Stimulated activated CD4-positive, alpha-beta T cell treated with anti-CD3 and anti-CD28 coated beads, Interleukin-1b, Interleukin-23, amount 100 ng/mL, for 24 hours (primary cell): ENCODE measurements at places on chromosomes 3 and 15.

DNA sequence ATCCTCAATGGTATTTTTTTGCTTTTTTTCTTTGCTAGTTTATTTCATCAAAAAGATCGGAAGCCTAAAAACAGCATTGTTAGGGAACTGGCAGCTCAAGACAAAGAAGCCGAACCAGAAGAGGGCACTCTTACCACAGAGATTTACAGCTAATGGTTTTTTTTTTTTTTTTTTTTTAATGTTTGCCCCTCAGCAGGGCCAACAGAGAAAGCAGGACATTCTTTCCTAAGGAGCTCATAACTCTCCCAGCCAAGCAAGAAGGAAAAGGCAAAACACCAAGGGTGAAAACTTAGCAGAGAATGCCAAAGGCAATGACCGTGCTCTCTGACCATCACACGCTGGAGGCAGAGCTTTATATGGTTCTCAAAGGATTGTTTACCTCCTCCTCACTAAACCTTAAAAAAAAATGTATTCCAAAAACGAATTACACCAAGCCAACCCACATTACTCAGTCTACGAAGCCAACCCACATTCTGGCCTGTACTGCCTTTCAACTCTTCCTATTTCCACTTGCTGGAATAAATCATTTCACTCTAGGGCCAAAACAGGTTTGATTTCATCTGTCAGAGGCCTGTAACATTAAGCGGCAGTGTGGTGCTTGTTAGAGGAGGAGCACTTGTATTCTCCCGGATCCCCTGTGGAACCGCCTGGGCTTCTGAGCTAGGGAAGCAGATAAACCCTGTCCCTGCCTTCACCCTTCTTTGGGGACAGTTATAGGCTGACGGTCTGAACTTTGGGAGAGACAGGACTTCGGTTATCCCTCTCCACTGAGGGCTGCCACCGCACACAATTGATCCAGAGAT lies 35.6 kb upstream of the GYG1 start:
- no peak for DNase-seq

DNA sequence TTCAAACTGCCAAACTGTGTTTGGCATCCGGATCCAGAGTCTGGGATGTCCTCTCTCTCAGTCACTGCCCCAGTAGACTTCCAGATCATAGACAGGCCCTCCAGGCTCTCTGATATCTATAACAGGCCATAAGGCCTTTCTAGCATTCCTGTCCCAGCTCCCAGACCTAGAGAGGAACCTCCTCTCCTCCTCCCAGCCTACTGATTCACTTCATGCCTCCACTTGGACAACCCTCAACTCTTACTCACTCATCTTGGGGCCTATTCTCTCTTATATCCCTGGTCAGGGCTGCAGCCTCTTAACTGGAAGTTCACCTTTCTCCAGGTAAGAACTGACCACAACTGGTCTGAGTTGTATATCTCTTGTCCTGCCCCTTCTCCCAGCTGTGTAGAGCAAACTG lies 253.7 kb upstream of the TRIM42 start:
- no peak for DNase-seq

- DNase-seq: no peak
Measured at GRCh38 chr3:186663361-186664118, 2.3 kb upstream of the HRG start.

GRCh38 chr3:49028673-49029562 lies at the start of gene IMPDH2:
TSS of gene IMPDH2 (minus strand) at chr3:49029398. CDS start at chr3:49029350, 48 bp downstream.
- peak; percentile 89 for DNase-seq

DNA sequence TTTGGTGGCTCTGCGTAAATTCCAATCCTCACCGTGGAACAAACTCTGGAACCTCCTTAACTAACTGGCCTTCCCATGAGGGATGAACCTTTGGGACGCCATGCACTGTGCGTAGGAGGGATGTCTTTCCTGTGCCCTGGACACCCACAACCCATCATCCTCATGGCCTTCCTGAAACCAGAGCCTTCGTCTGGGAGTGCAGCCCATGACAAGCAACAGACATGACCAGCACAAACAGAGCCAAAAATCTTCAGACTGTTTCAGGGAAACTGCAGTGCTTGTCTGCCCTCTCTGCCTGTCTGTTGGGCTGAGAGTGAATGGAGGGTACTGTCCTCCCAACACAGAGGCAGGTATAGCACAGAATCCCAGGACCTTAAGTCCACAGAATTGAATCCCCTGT lies 61.1 kb upstream of the BOC start:
- no peak for DNase-seq

- DNase-seq: no peak
Measured at GRCh38 chr3:195805181-195805580, 6.5 kb downstream of the MUC4 start.

- no peak for DNase-seq
Measured at GRCh38 chr3:65582012-65582717, 456.6 kb downstream of the MAGI1 start.

- no peak for DNase-seq
Measured at GRCh38 chr3:172029425-172030098, 9.8 kb upstream of the FNDC3B start.

GRCh38 chr3:128282380-128283196 lies 129.3 kb downstream of the EEFSEC start:
- DNase-seq: no peak

DNA sequence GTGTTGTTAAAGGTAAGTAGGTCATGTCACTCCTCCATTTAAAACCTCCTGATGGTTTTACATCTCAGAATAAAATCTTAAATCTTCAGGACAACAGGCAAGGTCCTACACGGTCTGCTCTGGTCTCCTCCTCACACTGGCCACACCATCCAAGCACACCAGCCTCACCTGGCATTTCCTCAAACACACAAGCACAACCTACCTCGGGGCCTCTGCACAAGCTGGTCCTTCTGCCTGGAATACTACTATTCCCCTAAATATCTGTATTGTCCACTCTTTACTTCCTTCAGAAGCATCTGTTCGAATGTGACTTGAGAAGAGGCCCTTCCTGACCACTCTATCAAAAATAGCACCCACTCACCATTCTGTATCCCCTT lies 1.8 kb downstream of the GORASP1 start:
- no peak for DNase-seq

DNA sequence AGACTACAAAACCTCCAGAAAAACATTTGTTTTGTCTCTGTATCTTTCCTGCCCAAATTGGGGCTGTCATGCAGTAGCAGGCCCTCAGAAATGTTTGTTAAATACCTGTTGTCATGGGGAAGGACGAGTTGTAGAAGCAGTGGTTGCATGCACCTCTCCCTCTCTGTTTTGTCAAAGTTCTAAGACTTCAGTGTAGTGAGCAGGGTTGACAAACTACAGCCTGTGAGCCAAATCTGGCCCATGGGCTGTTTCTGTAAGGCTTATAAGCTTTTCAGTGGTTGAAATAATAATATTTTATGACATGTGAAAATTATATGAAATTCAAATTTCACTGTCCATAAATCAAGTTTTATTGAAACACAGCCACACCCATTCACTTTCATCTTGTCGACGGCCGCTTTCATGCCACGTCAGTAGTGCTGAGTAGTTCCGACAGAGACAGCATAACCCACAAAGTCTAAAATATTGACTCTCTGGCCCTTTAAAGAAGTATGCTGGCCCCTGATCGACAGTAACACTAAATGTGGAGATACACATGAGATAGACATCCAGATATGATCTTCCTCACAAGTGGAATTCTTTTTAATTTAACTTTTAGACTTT lies 102.9 kb downstream of the PDZRN3 start:
- DNase-seq: no peak
